ENCODE measurements at places on chromosomes 5 and 9.

DNA sequence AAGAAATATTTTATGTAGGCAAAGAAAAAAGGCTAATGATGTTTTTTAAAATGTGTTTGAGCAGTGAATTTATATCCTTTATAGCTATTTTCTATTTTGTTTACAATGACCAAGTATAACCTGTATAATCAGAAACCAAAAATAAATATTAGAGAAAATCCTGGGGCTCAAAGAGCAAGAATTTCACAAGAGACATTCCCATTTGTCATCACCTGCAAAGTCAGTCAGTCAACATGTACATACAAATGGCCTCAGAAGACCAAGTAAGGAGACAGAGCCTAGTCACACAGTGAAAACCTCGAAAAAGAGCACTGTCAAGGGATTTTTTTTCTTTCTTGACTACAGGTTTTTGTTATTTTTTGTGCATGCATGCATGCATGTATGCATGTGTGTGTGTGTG lies 231.4 kb downstream of the GLIS3 start:
- DNase-seq = no peak

GRCh38 chr9:123658792-123659191 lies 271.1 kb downstream of the DENND1A start:
- no peak for DNase-seq

DNA sequence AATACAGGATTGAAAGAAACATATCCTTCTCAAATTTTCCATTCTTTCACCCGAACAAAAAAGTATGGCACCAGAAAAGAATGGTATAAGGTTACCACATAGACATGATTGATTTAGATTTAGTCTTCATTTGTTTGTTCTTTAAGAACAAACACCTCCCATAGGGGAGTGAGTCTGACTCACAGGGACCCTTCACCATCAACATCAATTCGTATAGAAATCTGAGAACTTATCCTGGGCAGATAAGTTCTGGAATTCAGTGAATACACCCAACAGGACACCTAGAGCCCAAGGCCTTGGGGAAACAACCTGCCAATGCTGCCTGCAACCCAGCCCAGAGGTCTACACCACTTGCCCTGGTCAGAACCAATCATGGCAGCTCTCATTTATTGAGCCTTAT lies 46.2 kb downstream of the LHFPL2 start:
- no peak for DNase-seq

GRCh38 chr9:137339045-137339907 lies 37.2 kb upstream of the NRARP start:
- no peak for DNase-seq

- DNase-seq = no peak
Measured at GRCh38 chr5:55546947-55547346, 12.2 kb upstream of the PLPP1 start.

DNA sequence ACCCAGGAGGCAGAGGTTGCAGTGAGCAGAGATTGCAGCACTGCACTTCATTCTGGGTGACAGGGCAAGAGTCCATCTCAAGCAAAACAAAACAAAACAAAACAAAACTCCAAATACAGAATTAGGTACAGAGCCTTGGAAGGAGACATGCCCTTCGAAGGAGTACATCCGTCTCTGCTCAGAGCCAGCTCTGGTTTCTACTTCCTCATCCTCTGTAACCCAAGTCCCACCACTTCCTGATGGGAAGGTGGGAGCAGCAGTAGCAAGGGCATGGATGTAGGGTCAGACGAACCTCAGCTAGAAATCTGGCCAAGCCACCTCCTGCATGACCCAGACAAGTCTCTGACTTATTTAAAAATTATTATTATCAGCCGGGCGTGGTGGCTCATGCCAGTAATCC lies 16.5 kb upstream of the STXBP1 start:
- no peak for DNase-seq

- DNase-seq = no peak
Measured at GRCh38 chr9:76357555-76357954, 36.7 kb downstream of the RFK start.

DNA sequence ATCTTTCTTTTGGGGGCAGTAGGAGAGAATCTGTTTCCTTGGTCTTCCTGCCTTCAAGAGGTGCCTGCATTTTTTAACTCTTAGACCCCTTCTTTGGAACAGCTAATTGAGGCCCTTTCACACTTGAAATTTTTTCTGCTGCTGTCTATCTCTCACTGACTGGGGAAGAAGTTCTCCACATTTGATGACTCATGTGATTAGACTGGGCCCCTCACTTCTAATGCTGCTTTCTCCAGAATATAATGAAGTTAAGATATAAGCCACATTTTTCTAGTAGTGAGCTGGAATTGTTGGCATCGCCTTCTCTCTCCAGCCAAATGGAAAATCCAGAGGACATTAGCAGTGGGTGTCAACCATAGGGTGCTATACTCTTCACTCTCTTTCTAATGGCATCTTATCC lies 12.4 kb downstream of the ZNF474 start:
- no peak for DNase-seq

DNA sequence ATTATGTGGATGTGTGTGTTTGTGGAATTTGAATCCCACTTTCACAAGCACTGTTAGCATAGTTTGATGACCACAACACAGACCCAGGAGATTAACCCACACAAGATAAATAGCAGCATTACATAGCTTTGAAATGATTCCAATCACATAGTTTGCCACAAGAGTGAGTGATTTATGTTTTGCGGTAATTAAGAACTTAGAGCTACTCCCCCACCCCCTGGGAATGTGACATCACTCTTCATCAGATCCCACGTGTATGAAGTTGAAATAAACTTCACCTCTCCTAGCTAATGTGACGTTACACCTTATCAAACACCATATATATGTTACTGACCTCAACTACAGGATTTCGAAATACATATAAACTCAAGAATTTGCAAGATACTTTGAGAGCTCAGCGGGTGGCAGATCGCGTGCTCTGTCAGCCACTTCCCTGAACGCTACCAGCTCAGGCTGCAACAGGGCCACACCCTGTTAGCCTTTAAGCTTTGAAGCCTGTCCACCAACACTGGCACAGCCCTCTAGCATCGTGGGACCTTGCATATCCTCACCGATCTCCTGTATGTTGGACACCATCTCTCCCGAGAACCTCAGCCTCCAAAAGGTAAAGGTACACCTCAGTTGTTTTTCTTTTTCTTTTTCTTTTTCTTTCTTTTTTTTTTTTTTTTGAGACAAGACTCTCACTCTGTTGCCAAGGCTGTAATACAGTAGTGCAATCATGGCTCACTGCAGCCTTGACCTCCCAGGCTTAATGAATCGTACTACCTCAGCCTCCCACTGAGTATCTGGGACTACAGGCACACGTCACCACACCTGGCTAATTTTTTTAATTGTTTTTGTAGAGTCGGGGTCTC lies 1.7 kb upstream of the AGTPBP1 start:
- DNase-seq = no peak

DNA sequence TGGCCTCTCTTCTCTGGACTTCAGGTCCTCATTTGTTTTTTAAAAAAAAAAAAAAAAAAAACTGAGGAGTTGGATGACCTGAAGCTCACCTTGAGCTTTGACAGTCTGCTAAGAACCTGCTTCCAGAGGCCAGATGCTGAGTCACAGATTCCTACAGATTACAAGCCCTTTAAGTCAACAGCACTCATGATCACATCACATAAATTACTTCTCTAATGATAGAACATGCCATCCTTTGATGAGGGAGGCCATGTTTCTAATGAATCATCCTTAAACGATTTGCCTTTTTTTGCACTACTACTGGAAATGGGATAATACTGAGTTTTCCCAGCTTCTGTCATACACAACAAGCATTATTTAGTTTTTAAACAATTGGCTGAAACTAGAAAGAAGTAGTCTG lies 34.2 kb upstream of the MYOT start:
- no peak for DNase-seq

DNA sequence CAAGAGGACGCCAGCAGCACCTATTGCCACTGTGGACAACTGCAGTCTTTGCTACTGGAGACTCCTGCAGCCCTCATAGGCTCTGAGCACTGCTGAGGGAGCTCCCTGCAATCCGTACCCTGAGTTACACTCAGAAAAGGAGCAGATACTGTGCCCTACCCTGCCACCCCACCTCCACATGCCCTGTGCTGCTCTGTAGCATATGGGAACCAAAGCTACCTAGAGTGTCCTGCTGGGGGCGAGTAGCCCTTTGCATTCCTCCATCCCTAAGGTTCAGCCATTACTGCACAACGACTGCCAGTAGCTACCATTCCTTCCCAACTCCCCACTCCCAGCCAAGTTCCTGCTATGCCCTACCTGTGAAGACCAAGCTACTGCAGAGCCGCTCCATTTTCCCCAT lies 90.2 kb upstream of the SNCAIP start:
- no peak for DNase-seq

DNA sequence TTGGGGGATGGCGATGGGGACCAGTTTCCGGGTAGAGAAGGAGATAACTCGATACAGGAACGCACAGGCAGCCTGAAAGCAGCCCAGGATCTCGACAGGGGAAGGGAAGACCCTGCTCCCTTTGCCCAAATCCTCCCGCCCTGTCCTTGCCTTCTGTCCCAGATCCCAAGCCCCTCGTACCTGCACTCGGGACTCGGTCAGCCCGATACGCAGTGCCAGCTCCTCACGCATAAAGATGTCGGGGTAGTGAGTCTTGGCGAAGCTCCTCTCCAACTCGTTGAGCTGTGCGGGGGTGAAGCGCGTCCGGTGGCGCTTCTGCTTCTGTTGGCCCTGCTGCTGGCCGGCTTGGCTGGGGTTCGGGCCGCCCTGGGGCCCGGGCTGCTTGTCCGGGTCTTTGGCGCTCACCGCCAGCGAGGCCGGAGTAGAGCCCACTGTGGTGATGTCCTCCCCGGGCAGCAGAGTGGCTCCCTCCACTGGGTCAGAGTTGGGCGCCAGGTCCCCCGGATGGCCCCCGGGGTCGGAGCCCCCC lies 1.8 kb downstream of the OTP start:
- no peak for DNase-seq

GRCh38 chr5:40570408-40571129 lies 109.1 kb upstream of the PTGER4 start:
- DNase-seq = no peak

- peak; percentile 31 for DNase-seq
Measured at GRCh38 chr9:129336601-129337331, 158.7 kb upstream of the IER5L start.

DNA sequence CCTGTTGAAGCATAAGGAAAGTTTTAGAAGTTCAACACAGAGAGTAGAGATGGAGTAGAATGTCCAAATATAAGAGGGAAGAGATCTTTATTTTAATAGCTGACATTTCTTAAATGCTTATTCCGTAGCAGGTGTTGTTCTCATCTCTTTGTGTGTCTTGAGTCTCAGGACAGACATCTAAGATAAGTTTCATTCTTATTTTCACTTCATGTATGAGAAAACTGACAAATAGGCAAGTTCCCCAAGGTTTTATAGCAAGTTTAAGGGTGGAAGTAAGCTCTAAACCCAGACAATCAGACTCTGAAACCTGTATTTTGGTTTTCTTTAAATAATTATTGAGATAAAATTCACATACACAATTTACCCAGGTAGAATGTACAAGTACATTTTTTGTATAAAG lies 228.4 kb upstream of the PPP1R2B start:
- no peak for DNase-seq

DNA sequence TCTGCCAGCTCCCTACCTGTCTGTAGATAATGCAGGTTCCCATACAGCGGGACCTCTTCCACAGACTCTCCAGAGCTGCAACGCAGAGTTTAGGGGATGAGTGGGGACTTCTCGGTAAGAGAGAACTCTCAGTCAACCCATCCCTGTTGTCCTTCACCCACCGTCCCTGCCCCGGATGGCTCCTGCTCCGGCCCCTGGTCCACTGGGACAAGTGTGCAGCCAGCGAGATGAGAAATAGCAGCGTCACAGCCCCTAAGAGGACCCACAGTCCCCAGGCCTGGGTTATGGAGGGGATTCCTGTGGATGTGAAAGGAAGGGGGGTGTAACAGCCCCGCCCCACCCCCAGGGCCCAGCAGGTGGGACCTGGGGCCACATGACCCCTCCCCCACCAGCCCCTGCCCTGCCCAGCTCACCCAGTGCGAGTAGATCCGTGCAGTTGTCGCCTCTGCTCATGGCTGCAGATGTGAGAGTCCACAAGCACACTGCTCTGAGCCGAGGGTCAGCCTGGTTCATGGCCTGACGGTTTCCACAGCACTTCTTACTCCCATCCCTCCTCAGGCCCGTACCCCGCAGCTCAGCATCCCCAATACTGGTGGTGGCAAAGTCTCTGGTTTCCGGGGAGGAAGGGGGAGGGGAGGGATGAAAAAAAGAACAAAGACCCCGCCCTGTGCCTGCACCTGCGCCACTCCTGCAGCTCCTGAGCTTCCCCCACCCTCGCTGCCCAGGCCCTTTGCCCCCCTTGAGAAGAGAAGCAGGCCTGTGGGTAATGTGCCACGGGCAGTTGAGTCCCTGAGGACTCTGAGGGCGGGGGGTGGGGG lies at the start of gene SIT1:
TSS of gene SIT1 (minus strand) at position 591 of the 818 bp plus-strand sequence. CDS start at position 513, 78 bp downstream.
- DNase-seq = no peak

Data from anterior cingulate cortex (tissue), 58 donors.